ENCODE measurements at places on chromosomes 2 and 18.

DNA sequence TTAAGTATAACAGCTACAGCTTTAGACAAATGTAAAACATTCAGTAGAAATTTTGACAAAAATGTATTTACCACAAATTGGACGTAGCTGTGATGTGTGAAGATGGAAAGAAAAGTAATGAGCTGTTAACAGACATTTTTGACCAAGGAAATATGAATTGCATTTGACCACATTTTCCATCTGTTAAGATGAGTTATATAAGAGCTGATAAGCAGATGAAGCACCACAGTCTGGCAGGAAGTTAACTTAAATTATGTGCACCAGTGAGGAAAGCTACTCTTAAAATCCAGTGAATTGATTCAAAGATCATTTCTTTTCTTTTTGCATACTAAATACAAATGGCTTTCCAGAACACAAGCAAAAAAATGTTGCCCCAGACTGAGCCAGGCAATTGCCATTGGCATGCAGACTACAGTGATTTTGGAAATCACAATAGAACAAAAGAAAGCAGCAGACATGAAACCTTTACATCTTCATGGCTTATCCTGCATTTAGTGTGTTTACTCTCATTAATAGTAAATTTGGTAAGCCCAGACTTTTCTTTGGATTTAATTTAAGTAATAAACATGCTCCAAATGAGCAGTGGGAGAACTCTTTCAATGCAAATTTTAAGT lies 493.7 kb downstream of the TMX3 start:
- no peak for DNase-seq

DNA sequence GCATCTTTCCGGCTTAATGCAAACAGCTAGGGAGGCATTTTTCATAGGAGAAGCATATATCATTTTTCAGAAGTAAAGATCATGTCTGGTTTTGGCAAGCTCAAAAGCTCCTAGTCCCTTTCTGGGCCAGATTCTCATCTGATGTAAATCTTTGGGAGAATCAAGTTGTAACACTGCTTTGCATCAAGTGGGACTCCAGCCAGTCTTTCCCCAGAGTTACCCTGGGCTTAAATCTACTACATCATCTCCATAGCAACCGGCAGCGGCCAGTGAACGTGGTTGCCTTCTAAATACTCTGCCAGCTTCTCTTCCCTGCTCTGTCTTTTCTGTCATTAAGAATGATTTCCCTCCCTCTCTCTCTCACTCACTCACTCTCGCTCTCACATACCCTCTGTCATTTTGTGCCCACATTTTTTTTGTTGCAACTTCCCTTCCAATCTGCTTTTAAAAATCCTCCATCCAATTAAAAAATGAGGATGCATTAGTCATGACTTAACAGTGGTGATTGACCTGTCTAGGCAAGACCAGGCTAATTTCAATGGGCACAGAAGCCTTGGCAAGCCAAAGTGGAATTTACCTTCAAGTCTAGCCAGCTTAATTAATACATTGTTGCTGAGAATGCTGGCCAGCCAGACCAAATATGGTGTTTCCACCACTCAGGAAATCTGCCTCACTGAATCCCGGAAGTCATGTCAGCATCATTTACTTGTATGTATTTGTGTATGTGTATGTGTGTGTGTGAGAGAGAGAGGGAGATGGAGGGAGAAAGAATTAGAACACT lies 93.0 kb downstream of the NRP2 start:
- no peak for DNase-seq

DNA sequence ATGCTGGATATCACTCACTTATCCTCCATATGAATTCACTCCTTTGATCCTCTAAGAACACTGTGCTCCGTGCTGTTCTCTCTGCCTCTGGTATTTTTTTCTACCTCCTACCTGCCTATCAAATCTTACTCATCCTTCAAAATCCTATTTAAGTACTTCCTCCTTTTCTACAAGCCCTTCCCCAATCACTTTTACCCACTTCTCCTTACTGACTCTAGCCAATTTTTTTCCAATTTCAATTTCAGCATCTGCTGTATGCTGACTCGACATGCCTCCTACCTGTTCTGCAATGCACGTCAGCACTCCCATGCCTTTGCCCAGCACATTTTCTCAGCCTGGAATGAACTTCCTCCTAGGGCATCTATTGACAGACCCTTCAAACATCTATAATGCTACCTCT lies 37.3 kb upstream of the LNPK start:
- DNase-seq, result no peak

DNA sequence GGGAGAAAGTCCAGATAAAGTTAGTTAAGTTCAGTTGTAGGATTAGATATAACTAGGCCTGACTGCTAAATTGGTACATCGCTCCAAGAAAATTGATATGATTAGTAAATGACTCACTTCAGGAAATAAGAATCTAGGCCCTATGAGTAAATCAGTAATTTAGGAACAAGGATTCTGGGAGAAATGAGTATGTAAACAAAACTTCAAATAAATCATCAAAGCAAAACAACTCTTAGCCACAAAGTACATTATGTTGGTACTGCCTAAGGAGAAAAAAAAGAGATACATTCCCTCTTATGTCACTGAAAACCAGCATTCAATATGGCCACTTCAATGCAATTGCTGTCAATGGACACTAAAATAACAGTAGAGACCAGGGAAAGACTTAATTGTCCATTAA lies 529.1 kb downstream of the ZNF804A start:
- no peak for DNase-seq

DNA sequence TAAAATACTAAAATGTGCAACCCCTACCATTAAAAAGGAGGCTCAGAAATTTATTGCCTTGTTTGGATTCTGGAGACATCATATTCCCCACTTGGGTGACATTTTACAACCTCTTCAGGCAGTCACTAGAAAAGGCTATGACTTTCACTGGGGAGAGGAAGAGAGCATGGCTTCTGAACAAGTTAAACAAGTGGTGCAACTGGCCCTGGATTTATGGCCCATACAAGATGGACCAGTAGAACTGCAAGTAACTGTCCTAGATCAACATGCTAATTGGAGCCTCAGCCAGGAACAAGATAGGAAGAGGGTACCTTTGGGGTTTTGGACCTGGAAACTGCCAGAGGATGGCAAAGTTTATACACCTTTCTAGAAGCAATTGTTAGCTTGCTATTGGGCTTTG lies 4.0 kb upstream of the DSG2 start:
- DNase-seq, result no peak

DNA sequence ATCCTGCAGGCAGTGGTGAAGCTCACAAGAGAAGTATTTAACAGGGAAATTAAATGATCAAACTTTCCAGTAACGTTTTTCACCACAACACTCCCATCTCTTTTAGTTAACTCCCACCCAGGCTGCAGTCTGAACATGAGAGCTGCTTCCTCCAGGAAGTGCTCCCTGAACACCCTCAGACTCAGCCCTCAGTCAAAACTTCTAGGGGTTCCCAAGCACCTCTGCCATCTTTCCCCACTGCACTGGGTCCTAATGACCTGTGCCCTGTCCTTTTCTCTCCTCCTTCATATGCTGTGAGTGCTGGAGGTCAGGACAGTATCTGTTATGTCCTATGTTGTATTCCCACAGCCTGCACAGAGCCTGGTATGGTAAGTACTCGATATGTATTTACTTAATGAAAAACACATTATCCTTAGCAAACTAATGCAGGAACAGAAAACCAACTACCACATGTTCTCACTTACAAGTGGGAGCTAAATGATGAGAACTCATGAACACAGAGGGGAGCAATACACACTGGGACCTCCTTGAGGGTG lies 49.2 kb upstream of the ASPRV1 start:
- no peak for DNase-seq

- DNase-seq, result peak; percentile 16
Observed at GRCh38 chr2:147789720-147790119, 55.1 kb upstream of the ACVR2A start.

DNA sequence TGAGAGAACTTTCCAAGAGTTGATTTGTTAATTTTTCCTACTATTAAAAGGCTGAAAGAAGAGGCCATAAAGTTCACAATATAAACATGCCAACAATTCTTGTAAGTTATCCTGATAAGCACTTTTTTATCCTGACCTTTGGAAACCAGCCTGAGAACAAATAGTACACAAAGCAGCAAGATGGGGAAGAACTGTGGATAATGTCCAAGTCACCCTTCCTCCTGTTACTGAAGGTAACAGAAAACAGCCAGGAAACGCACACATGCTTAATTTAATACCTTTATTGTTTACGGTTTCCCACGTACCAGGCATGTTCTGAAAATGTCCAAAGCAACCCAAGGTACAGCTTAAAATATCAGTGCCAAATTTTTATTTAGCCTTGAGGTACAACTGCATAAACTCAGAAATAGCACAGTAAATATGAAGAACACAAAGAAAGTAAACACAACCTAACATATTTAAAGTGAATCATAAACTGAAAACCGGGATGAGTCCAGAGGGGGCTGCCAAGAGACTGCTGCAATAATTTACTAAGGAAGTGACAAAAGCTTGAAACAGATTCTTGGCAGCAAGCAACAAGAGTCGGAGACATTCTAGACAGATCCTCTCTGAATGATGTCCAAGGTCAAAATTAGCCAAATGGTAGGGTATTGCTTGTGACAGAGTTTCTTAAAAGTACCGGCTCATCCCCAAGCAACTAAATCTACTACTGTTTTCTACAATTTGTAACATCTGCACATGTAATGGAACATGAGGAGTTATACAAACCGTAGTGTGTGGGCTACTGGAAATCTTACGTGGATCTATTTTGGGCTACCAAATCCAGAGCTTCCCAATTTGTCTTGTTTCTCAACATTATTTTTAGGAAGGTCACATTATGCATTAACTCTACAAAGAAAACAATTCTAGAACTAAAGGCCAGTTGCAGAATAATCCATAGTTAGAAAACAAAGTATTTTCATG lies 93.2 kb downstream of the CABYR start:
- DNase-seq, result no peak

- no peak for DNase-seq
Observed at GRCh38 chr2:241218131-241219029, 29.9 kb downstream of the ANO7 start.

DNA sequence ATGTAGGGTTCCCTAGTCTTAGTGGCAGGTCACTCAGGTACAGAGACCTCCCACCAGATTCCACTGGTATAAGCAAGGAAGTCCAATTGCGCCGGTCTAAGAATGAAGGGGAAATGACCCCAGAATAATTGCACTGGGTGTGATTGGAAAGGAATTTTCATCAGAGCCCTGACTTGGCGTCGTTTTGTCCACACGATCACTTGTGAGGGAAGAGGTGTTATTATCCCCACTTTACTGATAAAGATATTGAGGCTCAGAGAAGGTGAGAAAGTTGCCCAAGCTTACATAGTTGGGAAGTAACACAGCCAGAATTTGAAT lies 61.5 kb downstream of the CIB4 start:
- no peak for DNase-seq

DNA sequence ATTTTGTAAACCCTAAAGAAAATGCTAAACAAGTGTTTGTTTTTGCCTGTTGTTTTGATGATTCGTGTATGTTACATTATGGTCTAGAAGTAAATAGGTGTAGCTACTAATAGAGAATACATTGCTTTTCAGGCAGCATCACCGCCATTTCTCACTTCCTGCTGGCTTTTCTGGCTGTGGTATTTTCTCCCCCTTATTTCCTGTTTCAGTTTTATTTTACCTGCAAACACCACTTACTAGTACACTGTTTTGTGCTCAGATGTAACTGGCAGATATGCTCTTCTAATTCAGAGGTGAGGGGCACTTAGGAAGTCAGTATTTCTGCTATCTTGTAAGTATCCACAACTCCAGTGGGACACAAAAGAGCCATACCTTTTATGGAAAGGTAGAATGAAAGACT lies 38.1 kb upstream of the SLC3A1 start:
- no peak for DNase-seq

Measured in AG04449 (cell line).